Posterior vena cava (tissue), 2 donors: ENCODE measurements at places on chromosomes 2 and 18.

GRCh38 chr2:129396980-129397599 is 582.4 kb upstream of the RAB6C start:
- no peak for DNase-seq

- no peak for DNase-seq
Observed at GRCh38 chr2:25490217-25490616, 148.5 kb upstream of the DNMT3A start.

- DNase-seq = no peak
Observed at GRCh38 chr2:49296107-49296867, 142.0 kb upstream of the FSHR start.

DNA sequence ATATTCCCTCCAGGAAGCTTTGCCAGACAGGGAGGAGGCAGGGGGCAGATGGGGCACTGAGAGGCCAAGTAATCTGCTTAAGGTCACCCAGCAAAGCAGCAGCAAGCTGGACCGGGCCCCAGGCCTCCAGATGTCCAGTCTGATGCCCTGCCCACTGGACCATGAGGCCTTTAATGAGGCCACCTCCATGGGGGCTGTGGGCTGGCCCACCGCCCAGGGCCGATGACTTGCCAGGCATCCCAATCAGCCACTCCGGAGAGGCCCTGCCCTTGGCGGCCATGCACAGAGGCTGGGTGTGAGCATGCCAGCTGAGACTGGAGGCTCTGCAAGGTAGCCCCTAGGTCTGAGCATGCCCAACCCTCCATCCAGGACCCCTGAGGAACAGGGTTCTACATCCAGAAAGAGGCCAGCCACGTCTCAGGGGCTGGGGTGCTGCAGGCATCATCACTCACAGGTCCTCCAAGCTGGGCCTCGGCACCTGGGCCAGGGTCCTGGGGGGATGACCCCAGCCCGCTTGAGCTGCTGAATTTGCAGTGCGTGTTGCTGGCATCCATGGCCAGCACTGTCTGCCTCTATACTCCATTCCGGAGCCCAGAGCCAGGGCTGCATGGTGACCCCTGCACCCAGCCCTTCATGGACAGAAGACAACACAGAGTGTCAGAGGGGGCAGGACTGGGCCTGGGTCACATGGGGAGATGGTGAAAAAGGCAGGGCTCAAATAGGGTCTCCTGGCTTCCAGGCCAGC is 164.2 kb downstream of the INHBB start:
- peak; percentile 79 for DNase-seq

GRCh38 chr2:119260646-119261492 is 37.2 kb downstream of the STEAP3 start:
- DNase-seq = no peak

DNA sequence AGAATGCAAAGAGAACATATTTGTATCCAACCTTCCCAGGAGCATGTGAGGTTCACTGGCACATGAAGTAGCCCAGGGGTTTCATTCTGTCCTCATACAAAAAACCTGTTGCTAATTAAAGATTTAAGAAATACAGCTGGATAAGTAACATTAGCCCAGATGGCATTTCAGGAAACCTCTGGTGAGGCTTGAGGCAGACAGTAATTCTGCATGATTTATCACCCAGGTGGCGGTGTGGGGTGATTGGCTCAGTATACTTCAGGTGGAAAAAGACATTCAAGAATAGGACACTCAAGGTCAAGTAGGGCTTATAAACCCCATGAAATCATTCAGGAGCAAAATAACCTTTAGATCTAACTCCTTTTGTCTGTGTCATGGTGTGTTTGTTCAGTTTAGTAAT is 237.4 kb downstream of the RNF144A start:
- DNase-seq = no peak

DNA sequence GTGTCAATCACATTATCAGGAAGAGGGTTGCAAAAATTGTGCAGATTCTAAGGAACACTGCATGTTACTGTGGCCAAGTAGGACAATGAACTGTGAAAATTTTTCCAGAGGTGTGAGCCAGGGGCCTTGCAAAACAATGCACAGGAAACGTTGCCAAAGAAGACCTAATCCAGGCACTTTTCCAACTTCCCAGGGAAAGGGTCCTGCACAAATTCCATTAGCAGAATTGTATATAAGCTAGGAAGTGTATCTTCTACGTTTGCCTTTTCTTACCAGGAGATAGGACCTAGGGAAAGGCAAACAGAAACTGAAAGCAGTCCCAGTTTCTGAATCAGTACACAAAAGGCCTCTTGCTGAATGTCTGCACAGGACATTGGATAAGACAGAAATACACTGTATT is 1888.3 kb upstream of the CELF4 start:
- no peak for DNase-seq

GRCh38 chr2:121211251-121211650 is 73.8 kb downstream of the TFCP2L1 start:
- no peak for DNase-seq

- peak; percentile 79 for DNase-seq
Observed at GRCh38 chr18:78813936-78814710, 165.5 kb upstream of the SALL3 start.

DNA sequence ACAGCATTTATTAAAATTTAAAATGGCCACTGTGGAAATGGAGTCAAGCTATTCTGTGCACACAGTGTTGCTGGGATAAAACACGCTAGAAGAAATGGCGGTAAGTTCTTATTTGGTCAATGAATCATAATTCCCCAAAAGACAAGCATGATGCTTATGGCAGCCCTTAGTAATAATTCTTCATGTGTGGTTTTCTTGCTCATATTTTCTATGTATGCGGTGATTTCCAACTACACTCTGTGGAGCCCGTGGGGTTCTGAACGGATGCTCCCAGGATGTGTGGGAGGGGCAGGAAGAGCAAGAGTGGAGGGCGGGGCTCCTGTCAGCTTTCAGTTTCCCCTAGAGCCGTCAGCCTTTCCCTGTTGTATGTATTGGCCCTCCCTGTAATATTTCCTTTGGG is 91.7 kb upstream of the RMDN2 start:
- no peak for DNase-seq

DNA sequence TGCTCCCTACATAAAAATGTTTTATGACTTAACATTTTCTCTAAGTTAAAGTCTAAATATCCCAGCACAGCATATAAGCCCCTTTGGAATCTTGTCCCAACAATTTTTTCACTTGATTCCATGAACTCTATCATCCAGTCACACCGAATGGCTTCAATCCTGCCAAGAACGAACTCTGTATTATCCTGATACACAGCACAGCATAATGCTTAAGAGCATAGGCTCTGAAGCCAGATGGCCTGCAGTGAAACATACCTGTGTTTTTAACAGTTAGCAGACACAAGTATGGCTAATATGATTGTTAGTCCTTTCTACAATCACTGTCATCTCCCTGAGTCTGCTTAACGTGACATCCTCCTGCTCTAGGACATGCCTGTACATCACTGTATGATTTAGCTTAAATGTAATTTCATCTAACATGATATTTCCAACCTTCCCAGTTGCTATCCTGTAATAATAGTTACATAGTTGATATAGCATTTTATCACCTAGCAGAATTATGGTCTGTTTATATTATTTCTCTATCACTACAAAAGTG is 669.5 kb downstream of the ERBB4 start:
- DNase-seq = no peak

- DNase-seq = no peak
Observed at GRCh38 chr2:58429014-58429875, 188.1 kb upstream of the FANCL start.

DNA sequence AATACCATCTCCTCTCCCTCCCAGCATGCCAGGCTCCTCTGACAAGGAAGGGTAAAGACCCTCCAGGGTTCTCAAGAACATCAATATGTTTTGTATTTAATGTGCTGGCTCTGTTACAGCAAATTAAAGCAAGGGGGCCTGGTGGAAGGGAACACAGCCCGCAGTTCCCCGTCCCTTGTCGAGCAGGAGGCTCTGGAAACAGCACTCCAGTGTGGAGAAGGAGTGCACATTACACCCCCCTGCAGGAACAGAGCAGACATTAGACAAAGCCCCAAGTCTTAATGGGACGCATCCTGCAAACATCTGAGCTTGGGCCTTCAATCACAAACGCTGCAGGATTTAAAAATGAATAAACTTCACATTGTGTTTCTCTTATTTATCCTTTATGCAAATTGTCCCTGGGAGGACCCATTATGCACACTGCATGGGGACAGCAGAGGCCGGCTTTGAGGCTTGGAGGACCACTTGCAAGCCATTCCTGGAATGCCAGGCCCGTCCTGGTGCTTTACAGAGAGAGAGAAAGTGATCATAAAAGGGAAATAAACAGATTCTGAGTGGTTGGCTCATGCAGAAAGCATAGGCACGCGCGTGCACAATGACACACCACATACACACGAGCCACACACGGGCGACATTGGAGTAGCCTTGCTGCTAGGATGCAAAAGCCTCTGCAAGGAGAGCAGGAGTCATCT is 328.7 kb downstream of the SMAD2 start:
- DNase-seq = no peak

- no peak for DNase-seq
Observed at GRCh38 chr2:218168635-218169462, 2.1 kb upstream of the CXCR1 start.

DNA sequence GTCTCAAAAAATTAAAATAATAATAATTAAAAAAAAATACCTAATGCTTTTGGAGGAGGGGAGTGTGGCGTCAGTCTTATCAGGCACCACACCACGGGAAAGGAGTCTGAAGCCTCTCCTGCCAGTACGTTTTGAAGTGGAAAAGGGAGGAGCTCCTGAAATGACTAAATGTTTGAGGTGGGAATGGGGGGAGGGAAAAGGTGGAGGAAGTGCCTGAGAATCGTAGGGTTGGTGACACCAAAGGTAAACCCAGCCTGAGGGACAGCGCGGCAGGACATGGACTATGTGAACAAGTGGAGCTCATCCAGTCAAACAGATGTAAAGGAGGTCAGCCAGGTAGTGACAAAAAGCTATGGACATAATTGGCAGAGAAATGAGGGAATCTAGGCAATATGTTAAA is 42.2 kb upstream of the EPHA4 start:
- DNase-seq = no peak

- DNase-seq = no peak
Observed at GRCh38 chr2:67565761-67566160, 168.6 kb downstream of the ETAA1 start.

GRCh38 chr2:127527001-127527804 is 914 bp upstream of the IWS1 start:
- no peak for DNase-seq

DNA sequence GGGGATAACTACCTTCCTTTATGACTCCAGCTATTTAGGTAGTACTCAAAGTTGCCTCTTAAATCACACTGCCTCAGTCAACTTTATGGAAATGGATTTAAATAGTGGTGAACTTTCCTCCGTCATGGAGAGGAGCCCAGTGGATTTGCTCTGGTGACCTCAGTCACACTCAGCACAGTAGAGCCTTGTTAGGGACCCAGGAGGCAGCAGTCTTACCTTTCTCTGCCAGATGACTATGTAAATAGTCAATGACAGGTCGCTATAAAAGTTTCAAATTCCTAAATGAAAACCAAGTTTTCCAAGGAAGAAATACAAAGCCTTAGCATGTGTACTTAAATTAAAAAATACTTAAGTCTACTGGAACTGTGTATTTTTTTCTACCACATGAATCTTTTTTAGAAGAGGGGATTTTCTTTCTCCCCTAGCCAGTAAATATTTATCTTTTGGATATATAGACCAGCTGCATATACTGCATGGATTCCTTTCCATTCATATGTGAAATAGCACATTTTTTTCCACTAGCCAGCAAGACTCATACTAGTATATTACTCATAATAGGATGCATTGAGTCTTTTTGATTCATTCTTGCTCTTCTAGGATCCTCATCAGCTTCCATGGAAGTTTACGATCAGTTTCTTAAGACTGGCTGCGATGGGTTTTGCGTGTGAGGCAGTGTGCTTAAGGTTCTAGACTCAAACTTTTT is 147.1 kb downstream of the FMNL2 start:
- no peak for DNase-seq

DNA sequence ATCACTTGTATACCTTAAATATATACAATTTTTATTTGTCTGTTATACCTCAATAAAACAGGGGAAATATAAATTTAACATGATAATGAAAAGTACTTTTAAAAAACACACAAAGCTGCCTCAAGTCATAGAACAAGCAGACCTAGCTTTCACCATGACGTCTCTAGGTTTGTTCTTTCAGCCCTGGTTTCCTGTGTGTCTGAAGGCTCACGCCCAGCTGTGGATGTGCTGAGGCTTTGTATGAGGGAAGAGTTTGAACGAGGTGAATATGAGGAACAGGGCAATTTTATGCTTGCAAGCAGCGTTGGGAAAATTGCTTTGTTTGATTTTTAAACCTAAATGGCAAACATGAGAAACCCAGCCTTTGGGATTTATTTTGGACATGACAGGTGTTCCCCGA is 15.3 kb downstream of the SH3RF3 start:
- no peak for DNase-seq

GRCh38 chr2:6202756-6203155 is 510.6 kb downstream of the SOX11 start:
- DNase-seq = no peak

DNA sequence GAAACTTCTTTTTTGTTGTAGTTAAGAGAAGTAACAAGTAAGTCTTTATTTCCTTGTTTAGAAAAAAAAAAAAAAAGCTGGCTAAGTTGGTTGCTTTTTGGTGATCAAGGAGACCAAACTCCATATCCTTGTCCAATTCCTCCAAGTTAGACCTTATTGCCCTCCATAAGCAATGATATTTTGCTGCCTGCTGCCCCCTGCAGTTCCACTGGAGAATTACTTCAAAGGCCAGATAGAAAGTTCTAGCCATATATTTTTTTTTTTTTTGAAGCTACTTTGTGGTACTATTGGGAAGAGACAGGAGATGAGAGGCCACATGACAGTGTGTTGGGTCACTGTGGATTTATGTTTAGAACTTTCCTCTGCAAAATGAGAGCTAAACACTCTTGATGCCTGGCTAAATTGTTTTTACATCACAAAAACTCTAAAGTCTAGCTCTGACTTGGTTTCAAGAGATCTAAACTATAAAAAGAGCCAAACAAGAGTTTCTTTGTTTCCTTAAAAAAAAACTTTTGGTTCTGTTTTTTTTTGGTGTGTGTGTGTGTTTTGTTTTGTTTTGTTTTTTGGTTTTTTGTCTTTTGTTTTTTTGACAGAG is 80.7 kb upstream of the RASGRP3 start:
- DNase-seq = no peak

DNA sequence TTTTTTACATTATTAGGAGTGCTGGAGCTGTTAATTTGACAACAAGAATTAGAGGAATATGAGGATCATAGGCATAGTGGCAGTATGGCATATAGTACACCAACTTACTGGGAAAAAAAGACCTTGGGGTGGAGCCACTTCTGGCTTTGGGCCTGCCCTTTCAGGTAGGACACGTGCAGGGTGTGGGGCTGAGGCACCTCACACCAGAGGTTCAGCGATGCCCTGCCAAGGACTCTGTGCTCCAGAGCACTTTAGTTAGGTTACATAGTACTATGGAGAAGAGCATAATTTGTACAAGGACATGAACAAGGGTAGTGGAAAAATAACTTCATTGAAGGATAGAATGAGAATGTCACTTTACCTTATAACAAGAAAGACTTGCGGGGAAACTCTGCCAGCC is 77.1 kb upstream of the CD302 start:
- DNase-seq = no peak
